ENCODE measurements at places on chromosomes 3 and 15. TPM values are rescaled to one million over a fixed set of nuclear protein-coding genes. Genes with fewer than 3 reads are reported as not detected.

The LRRC34 gene
- polyA plus RNA-seq = 0.30 TPM

The SEMA3G gene
- polyA plus RNA-seq = not detected

- DNase-seq = no peak
Observed at GRCh38 chr15:75420698-75421097, 30.8 kb downstream of the SIN3A start.

GRCh38 chr15:62828364-62828763, 214.2 kb upstream of the TPM1 start:
- DNase-seq = no peak

GRCh38 chr15:90887037-90887481, 2.8 kb downstream of the FES start:
- DNase-seq = no peak

DNA sequence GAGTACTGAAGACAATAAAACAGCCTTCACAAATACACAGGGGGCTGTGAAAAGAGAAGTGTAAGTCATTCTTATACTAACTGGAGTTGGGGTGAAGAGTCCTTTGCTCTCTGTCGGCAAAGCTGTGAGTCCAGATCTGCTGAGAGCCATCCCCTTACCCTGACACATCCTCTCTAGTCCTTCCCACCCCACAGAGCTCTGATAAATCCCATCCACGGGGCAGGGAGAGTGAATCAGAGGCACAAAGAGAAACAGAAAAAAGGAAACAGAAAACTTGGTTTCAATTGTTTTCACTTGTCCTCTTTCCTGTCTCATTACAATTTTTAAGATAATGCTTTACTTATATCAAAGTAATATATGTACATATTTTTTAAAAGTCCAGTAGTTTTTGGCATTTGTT, 18.2 kb upstream of the ZNF639 start:
- DNase-seq = no peak
